GM23248 (cell line): ENCODE measurements at places on chromosomes 7 and 10.

DNA sequence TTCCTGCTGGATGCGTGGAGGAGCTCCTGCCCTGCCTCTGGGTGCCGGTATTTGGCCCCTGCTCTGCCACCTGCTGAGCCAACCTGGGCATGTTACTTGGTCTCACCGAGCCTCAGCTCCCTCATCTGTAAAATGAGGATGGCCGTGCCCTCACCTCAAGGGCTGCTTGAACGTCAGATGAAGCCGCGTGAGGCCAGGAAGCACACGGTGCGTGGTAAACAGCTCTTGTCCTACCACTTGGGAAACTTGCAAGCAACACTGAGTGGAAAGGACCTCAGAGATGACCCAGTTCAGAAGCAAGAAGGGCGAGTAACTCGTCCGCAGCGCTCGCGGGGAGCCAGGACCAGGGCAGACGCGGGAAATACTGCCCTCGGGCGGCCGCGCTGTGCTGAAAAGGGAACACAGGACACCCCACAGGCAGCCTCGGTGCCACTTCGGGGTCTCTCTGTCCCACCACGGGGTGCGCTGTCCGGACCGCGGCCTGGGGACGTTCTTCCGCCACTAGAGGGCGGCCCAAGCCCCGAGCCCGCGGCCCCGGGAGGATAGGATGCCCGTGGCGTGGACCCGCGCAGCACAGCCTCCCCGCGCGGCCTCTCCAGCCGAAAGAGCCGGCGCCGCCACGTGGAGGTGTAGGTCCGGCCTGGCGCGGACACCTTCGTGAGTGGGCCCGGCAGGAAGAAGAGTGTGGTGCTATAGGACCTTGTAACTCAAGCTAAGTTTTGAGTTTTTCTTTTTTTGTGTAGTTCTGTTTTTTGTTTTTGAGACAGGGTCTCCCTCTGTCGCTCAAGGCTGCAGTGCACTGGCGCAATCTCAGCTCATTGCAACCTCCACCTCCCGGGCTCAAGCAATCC is 94.1 kb downstream of the PRKAG2 start:
- DNase-seq: peak; percentile 77

DNA sequence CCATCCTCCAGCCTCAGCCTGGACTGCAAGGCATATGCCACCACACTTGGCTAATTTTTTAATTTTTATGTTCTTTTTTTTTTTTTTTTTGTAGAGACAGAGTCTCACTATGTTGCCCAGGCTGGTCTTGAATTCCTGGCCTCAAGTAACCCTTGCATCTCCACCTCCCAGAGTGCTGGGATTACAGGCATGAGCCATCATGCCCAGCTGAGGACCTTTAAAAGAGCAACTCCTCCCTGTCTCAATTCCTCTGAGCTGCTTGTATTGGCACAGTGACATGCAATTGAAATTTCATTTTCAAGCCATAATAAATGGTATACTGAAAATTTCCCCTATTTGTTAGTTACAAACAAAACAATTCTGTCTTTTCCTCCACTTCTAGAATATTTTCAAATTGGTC is 19.5 kb downstream of the DNAJB9 start:
- DNase-seq: no peak

DNA sequence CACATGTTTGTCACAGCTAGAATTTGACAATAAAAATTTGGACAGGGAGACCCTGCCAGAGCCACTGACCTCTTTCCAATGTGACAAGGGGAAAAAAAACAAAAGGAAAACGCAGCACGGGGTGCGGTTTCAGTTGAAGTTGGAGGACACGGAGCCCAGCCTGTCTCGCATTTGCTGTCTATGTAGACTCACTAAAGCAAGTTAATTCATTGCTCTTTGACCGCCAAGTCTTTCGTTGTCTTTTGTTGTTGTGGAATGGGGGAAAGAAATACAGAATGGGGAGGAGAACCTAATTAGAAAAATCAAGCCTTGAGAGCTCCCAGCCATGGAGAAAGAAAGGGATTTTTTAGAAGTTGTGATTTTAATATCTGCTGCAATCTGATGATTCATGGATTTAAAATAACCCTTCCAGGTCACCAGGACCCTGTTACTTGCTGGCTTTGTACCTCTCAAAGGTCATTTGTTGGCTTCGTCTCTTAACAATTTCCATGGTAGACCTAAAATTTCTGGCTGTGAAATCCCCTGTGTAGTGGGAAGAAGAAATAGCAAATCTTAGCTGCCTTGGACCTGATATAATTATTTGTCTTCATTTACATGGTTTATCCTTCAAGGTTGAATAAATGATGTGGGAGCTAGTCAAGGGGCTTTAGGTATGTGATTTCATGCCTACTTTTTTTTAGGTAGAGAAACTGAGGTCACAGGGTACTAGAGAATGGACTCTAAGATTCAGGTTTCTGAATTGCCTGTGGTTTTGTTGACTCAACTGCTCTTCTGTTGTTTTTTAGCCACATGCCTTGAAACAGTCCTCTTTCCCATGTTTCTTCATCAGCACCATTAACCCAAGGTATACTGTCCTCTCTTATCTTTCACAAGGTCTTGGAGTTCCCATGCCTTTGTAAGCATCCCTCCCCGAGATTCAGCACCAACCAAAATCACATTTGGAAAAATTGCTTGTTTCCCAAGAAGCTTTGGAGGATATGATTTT is 78.7 kb downstream of the TCF7L2 start:
- DNase-seq: peak; percentile 54

DNA sequence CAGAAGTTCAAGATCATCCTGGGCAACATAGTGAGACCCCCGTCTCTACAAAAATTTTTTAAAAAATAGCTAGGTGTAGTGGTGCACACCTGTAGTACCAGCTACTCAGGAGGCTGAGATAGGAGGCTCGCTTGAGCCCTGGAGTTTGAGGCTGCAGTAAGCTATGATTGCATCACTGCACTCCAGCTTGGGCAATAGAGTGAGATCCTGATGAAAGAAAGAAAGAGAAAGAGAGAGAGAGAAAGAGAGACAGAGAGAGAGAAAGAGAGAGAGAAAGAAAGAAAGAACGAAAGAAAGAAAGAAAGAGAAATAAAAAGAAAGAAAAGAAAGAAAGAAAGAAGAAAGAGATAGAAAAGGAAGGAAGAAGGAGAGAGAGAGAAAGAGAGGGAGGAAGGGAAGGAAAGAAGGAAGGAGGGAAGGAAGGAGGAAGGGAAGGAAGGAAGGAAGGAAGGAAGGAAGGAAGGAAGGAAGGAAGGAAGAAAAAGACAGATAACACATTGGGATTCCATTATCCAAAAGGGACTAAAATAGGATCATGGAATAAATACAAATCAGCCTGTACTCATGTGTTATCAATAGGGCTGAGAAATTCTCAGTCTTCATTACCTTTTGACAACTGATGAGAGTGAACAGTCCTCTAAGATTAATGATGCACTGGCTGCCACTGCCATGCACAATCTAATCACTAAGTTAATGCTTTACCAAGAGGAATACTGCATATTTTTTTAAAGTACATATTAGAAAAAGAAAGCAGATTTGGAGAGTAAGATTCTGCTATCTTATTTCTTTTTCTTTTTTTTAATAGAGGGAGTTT is 35.4 kb upstream of the WAC start:
- DNase-seq: no peak

- peak; percentile 36 for DNase-seq
Observed at GRCh38 chr7:129906700-129907099, 46.1 kb downstream of the UBE2H start.

DNA sequence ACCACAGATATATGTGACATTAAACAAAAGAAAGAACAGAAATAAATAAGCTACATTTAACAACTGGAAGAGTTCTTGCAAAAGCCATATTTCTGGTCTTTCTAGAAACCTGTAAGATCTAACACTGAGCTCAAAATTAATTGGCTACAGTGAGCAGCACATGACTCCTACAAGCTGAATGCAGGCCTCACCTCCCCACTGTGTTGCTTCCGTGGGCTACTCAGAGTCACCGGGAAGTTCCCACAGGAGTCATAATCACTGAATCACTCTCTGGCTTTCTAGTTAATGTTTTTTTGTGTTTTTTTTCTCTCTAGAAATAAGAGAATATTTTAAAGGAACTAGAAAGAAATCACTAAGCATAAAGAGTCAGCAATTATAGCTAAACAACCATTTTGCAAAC is 10.2 kb upstream of the MRPS24 start:
- peak; percentile 94 for DNase-seq
